ENCODE measurements at places on chromosomes 5 and 9.
A peak's percentile ranks its signal among the peaks of the same experiment; 100 is the strongest.

DNA sequence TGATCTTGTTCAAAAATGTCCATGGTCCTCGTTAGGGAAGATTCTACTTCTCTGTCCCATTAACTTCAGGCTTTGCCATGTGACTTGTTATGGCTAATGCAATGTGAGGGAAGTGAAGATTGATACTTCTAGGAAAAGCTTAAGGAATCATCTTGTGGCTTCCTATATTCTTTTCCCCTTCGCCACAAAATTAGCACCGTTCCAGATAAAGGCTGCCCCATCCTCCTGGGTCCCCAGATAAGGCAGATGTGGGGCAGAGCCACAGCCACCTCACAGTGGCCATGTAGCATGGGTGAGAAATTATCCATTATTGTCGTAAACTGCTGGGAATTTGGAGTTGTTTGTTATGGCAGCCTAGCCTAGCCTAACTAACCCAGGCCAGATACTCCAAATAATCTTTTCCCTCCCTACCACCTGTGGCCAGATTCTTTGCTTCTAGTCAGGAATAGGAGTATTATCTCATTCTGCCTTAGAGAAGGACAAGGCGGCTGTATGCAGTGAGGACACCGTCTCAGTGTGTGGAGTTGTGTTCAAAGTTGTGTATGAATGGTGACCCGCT, 31.9 kb upstream of the BOD1 start:
- DNase-seq: no peak

- DNase-seq: no peak
Measured at GRCh38 chr9:78533500-78533899, 236.6 kb downstream of the PSAT1 start.

- DNase-seq: no peak
Measured at GRCh38 chr5:170738840-170739239, 44.7 kb upstream of the GABRP start.

DNA sequence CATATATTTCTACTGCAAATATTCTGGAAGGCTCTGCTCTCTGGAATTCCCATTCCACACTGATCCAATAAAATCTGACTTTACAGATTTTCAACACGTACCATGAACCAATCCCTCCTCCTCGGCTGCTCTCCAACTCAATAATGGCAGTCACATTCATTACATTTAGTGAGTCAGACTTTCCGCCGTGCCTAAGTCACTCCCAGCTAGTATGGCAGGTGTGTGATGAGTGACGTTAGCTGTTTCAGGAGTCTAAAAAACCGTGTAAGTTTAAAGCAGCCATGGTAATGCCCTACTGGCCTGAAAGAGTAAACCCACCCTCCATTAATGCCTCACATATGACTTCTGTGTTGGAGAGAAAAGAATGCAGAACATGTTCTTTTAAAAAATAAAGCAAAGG, 3.3 kb downstream of the FBN2 start:
- DNase-seq: no peak

GRCh38 chr5:134555890-134556311, 30.4 kb downstream of the JADE2 start:
- no peak for DNase-seq

DNA sequence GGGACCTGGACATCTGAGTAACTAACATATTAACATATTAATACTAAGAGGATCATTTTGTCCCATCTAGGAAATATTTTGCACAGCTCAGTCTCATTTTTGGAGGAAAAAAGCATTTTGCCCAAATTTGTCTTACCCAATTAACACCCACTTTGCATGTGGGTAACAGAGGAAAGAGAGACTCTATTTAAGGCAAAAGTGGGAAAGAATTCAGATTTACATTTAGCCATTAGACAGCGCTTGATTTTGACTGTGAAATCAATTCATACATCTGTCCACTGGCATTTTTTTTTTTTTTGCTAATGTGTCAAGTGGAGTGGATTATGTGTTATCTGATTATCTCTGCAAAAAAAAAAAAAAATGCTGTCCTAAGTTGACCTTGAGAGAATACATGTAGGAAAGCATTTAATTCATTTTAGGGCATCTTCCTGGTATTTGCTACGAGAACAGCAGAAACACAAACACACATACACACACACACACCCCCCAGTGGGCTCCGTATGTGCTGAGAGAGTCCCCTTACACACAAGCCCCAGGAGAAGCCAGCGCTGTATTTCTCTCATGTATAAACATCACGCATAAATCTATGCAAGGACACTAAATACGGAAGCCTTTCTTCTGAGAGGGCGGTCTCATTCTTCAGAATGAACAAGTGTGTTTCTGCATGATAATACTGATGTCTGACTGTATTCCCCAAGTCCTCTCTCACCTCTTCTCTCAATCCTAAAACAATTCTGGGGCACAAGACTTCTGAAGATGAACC, 202.0 kb upstream of the KLF9 start:
- no peak for DNase-seq

DNA sequence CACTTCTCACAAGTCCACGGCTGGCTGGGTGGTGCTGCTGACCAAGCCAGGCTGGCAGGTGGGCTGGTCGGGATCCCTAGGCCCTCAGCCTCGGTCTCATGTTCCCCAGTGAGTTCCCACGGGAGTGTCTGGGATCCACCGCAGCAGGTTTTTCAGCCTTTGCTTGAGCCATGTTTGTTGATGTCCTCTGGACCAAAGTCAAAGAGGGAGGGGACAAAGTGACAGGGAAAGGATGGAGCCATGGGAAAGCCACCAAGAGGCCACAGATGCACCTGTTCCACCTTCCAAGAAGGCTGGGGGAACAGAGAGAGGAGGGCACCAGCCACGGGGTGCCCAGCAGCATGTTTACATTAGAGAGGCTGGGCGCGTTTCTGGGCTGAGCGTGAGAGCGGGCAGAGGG, 2.8 kb upstream of the UBAC1 start:
- DNase-seq: no peak

GRCh38 chr5:91142819-91143218, 240.3 kb downstream of the ARRDC3 start:
- no peak for DNase-seq

DNA sequence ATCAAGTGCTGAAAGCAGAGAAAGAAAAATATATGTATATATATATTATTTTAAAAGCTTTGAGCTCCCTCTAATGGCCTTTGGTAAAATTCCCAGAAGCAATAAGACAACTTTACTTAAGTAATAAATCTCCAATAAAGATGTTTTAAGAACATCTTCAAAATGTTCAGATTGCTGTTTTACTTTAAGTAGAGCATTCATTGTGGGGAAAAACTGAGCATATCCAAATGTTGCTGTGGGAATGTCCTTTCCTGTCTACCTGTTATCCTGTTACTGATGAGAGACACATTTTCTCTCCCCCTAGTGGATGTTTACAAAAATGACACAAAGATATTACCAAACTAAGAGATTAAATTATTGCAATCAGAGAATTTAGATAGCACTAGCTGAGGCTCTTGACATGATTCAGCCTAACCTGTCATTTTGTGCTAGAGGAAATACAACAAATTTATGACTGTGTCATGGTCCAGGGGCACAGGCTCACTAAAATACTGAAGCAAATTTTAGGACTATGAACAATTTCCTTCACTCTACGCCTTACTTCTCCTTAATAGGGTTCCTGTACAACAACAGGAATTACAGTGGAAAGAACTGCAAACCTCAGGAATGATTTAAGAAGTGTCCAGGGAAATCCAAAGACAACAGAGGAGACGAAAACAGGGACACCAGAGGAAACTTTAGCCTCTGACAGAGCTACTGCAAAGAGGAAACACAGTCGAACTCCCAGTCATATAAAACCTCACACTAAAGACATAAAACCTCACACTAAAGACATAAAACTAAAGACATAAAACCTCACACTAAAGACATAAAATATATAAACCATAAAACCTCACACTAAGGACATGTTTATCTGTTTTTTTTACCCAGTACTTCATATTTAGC, 24.3 kb upstream of the PRRC1 start:
- peak; percentile 53 for DNase-seq

DNA sequence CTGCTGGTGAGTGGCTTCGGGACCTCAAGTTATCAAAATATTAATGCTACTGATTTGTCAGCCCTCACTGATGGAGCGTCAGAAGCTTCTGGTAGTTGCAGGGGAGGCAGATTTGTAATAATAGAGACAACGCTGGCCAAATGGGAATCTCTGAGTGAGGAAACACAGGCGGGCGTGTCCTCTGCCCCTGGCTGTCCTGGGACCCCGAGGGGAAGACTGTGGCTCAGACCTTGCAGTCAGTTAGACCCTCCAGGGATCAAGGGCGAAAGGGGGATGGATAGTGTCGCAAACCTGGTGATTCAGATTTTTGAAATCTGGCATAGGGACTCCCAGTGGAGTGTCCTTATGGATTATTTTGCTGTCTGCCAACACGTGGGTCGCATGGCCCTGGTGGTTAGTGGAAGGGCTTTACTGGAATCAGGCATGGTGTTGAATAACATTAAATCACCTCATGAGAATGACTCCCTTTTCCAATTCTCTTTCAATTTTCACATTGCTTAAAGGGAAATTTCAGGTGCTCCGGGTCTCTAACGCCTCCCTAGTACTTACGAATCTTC, 35.1 kb upstream of the NTNG2 start:
- DNase-seq: no peak

DNA sequence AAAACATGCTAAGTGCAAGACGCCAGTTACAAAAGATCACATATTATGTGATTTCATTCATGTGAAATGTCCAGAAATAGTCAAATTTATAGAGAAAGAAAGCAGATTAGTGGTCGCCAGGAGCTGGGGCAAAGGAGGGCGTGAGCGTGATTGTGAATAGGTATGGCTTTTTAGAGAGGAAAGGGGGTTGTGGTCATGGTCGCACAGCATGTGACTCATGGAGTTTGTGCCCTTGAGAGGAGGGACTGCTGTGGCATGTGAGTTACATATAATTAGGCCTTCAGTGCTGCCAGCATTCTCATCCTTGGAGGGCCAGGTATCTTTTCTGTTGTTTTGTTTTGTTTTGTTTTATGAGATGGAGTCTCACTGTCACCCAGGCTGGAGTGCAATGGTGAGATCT, 21.2 kb upstream of the MARCHF6 start:
- DNase-seq: no peak

- no peak for DNase-seq
Measured at GRCh38 chr5:74432216-74432615, 208.3 kb downstream of the ENC1 start.

GRCh38 chr5:180602481-180603075, 11.3 kb upstream of the SCGB3A1 start:
- DNase-seq: no peak

DNA sequence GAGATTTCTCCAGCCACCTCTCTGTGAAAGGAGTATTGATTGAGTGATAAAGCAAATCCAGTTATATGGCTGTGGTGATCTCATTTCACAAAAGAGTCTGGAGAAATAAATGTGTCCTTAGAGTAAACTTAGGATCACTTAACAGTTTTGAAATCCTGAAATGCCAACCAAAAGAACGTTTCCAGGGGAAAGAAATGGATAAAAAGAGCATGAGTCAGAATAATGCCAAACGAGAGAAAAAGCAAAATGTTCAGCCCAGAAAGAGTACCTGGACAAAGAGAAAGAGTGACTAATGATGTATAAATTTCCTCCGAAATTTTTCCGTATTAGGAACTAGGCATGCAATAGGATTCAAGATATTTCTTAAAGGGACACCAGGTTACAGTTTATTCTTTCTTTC, 463.1 kb upstream of the CDH10 start:
- no peak for DNase-seq

GRCh38 chr9:21096901-21097255, 19.1 kb upstream of the IFNB1 start:
- no peak for DNase-seq

DNA sequence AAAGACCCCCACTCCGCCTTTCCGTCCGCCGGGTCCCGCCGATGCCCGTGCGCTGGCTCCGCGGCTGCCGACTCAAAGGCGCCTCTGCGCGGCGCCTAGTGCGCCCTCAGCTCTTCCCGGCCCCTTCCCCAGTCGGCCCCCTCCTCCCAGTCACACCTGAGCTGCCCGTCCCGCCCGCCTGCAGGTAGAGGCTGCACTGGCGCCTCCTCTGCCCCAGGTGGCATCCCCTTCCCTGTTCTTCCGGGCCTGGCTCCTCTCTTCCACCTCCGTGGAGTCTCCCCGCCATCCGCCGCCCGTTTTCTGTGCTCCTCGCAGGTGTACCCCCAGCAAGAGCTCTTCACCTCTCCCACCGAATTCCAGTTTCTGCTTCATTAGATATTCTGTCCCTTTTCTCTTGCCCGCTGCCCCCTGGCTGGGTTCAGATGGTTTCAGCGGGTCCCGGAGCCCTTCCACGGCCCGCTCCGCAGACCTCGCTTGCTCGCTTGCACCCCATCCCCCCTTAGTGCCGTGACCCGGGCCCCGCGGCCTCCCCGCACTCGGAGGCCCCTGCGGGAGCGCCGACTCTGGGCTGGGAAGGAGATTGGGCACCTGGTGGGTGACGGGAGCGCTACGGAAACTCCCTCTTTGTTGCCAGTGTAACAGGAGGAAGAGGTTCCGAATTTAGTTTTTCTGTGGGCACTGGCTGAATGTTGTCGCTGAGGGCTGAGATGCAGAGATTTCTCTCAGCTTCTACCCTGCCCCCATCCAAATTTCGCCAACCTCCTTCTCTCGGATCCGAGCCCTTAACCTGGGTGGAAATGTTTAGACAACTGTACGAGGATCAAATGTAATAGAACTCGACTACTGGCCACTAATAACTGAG, 809 bp downstream of the SLC44A1 start:
- DNase-seq: no peak

GRCh38 chr5:139188558-139189270, 9.5 kb downstream of the SIL1 start:
- DNase-seq: no peak

DNA sequence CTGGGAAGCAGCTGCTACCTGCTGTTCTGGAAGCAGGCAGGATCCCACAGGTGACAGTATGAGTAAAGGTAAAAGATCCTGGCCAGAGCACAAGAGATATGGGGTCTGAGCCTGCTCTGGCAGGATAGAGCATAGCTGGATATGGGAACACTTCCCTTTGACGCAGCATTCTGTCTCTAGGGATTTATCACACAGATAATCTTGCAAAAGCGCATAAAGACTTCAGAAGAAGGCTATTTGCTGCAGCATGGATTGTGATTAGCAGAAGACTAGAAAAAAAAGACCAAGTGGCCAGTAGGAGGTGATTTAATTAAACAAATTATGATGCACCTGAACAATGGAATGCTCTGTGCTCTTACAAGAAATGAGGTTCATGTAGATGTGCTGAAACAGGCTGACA, 52.4 kb upstream of the PWWP2A start:
- no peak for DNase-seq
